H4 (cell line): ENCODE measurements at places on chromosomes 7 and 10.
A peak's percentile ranks its signal among the peaks of the same experiment; 100 is the strongest.

- peak; percentile 72 for DNase-seq
Observed at GRCh38 chr10:105837951-105838350, 1196.9 kb downstream of the SORCS3 start.

- no peak for DNase-seq
Observed at GRCh38 chr7:46209611-46210388, 288.7 kb upstream of the IGFBP3 start.

- DNase-seq = peak; percentile 42
Observed at GRCh38 chr7:12549106-12549505, 21.4 kb upstream of the SCIN start.

DNA sequence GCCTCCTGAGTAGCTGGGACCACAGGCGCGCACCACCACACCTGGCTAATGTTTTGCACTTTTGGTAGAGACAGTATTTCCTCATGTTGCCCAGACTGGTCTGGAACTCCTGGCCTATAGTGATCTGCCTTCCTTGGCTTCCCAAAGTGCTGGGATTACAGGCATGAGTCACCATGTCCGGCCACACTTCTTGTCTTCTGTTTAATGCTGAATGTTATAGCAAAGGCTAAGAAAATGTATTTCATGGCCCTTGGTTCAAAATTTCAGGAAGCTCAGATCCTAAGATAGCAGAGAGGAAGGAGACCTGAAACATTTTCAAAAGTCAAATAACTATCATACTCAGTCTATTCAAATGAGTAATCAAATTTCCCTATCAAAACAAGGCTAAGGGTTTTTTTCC, 229.6 kb downstream of the BAMBI start:
- peak; percentile 19 for DNase-seq

GRCh38 chr7:12683678-12684585, 3.5 kb upstream of the ARL4A start:
- DNase-seq = peak; percentile 50

DNA sequence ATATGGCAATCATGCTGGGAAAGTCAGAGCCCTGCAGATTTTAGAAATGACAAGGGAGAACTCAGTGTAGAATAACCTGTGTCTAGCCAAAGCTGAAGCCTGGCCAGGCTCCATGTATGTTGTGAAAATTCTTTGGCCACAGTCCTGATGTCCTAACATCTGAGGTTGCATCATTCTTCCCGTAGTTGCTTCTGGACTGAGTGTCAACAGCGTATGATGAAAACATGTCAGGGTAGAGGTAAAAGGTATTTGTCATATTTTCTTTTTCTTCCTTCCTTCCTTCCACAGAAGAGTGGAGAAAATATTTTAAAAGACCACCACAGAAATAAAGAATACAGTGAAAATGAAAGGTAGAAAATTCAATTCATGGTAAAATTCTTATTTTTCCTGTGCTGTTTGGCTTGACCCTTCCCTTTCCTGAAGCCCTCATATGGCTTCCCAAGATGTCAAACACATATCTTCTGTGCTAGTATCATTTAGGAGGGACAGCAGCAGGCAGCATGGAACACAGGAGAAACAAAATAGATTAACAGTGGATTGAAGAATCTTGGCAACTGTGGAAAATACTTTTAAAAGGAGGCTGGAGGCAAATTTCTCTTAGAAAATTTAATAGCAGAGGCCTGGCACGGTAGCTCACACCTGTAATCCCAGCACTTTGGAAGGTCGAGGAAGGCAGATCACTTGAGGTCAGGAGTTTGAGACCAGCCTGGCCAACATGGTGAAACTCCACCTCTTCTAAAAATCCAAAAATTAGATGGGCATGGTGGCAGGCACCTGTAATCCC, 18.9 kb upstream of the NRBF2 start:
- DNase-seq = peak; percentile 77

DNA sequence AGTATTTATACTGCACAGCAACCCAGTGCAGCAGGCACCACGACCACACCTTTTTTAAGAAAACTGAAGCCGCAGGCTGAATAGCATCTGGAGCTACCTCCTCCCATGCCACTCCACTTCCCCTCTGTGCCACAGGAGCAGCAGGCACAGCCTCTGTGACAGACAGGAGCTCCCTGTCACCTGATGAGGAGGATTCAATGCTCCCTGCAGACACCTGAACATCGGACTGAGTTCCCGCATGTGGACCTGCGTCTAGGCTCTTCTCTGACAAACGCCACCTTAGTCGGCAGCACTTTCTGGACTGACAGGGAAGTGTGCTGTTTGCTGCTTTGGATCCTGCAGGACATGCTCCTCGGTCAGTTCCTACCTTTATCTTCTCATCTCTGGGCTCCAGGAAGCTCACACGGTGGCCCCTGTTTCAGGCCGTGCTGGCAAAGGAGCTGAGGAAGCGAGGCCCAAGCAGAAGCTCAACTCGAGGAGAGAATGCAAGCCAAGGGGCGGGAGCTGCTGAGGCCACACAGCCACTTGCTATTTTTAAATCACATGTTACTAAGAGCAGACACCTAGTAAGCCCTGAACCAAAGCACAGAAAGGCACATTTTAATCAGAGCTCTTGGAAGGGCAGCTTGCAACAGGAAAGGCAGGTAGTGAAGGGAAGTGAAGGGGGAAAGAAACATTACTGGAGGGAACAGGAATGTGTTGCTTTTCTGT, 56.6 kb downstream of the VOPP1 start:
- DNase-seq = no peak

DNA sequence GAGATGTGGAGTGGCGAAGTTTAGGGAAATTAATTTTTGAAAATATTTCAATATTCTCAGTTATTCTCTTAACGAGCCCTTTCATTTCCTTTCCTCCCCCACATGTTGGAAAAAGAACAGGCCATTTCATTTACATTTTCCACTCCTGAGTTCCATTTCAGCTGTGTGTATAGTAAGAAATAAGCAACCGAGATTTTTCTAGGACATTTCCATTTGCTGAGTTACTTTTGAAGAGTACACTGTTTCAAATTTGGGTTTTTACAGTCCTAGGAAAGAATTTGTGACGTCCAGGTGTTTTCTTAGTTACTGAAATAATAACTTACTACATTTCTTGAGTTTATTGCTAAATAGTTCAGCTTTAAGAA, 1.2 kb downstream of the SEPTIN7 start:
- no peak for DNase-seq

DNA sequence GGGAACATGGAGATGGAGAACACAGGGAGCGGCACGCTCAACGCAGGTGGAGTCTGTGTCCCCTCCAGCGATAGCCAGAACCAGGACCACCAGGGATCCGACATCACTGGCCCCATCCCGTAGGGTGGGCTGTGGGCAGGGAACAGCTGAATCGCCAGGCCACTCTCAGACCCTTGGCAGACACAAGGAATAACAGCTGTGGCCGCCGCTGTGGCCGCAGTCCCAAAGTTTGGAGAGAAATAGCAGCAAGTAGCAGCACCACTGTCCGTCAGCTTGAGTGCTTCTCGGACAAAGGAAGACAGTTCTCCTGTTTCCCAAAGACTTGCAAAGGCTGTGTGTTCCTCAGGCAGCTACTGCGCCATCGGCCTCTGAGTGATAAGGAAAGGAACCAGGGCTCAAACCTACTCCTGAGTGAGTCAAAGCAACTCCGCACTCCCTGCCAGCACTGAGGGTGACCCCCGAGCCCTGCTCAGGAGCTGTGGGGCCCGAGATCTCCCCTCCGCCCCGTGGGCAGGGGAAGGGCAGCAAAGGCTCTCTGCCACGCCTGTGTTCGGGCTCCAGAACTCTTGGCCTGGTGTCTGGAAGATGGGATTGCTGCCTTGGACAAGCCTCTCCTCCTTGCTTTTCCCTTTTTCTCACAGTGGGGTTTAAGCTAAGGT, 82.3 kb upstream of the FAM20C start:
- DNase-seq = no peak

- no peak for DNase-seq
Observed at GRCh38 chr7:69843653-69844052, 245.4 kb downstream of the AUTS2 start.

- DNase-seq = no peak
Observed at GRCh38 chr7:3859431-3859830, 558.4 kb downstream of the SDK1 start.

GRCh38 chr7:122550545-122550944, 148.4 kb downstream of the RNF133 start:
- DNase-seq = no peak

DNA sequence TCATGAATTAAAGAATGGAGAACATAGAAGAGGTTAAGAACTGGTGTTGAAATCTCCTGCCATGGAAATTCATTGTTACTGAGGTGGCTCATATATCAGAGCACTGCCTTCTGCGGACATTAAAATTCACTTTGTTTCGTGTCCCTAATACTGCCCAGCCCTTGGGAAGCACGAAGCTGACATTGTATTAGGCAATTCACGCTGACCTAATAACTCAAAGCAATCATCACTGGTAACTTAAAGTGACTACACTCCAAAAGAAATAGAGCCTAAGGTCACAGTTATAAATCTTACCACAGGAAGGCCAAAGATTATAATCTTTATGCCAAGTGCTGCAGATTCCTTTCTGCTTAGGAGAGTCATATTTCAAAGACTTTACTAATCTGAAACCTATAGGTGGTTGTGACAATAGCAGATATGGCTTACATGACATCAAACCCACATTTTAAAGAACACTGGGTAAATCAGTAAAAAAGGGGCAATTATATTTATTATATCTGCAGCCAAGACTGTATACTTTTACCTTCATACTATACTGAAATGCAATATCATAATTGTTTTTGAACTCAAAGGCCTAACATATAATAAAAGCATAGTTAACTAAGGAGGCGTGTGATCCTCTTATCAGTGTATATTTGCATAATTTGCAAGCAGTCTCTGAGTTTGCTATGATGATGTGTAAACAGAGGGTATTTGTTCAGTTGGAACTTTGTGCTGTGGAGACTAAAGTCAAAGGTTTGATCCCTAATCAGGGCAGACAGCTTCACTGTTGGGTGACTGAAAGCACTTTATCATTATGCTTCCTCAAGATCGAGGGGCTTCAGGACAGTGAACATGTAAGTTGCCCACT, 51.9 kb upstream of the CAPZA2 start:
- peak; percentile 19 for DNase-seq

- no peak for DNase-seq
Observed at GRCh38 chr10:43699516-43699915, 50.8 kb upstream of the ZNF32 start.

- DNase-seq = no peak
Observed at GRCh38 chr7:101302641-101303101, 18.9 kb downstream of the IFT22 start.

DNA sequence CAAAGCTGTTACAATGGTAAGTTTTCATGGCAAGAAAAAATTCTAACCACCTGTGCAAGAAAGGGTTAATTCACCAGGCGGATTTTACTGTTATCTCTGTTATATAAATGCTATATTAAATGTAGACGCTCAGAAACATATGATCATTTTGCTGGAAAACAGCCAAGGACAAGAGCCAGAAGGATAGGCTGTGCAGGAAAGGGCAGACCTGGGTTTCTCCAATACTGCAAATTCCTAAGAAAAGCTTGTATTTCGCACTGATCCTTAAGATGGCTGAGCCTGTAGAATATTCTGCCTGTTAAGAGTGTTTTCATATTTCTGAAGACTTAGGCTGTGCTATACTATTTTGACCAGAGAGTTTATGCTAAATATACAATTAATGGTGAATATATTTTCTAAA, 564.1 kb upstream of the KCND2 start:
- DNase-seq = no peak

GRCh38 chr7:29494350-29494749, 69.3 kb upstream of the PRR15 start:
- no peak for DNase-seq

GRCh38 chr10:98536551-98536950, 89.8 kb upstream of the HPS1 start:
- peak; percentile 73 for DNase-seq

DNA sequence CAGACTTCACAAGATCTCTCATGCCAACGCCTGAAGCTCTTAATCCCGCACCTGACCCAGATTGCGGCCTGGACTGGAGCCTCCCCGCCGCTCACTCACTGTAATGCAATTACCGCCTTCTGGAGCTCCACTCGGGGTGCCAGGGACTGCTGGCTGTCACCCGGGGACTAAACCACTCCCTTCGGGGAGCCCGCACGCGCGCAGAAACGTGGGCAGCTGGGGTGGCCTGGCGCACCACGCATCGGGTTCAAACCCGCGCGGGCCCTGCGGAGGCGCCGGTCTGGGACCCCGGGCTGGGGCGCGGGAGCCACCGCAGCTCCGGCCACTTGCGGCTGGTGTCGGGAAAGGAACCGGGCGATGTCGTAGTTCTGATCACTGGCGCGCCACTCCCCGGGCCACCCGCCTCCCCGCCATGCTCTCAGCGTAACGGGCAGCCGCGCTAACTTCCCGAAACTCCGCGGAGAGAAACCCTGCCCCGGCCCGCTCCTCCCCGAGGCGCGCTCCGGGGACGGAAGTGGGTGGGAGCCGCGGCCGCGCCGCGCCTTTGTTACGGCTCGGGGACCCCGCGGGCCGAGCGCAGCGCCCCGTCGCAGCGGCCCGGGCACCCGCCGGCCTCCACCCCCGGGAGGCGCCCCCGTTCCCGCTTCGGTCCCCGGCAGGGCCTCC, 100.3 kb upstream of the SVIL start:
- DNase-seq = no peak

- DNase-seq = no peak
Observed at GRCh38 chr7:72704894-72705293, 123.1 kb downstream of the TYW1B start.

- no peak for DNase-seq
Observed at GRCh38 chr10:30573721-30574431, 55.7 kb downstream of the LYZL2 start.

- DNase-seq = no peak
Observed at GRCh38 chr7:89849052-89849451, 305.2 kb upstream of the STEAP1 start.

DNA sequence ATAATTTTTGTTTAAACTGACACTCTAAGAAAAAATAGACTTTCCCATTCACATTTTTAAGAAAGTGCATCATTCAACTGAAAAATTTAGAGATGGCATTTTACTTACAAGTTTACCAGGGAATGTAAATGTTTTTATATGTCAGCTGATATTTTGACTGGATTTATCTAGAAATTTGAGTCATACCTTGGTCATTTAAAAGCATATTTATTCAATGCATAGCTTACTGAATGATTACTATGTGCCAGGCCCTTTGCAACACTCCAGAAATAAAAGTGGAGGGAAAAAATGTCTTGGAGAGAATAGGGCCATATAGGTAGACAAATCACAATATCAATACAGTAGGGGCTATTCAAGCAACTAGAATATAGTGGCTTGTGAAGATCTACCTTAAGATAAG, 98.4 kb upstream of the FAM3C start:
- no peak for DNase-seq

DNA sequence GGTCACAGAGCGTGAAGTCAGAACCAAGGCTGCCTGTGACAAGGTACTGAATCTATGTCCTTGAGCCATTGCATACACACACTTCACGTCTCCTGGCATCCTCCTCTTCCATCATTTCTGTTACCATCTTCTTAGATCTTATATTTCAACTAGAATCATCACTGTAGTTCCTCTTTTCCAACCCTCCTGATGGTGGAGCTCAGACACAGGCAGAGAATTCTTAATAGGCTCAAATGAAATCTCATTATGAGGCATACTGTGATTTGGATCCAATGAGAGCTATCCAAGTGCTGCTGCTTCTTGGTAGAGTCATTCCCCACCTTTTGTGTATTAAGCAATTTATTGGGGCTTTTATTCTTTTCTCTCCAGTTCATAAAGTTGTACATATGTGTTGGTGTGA, 113.2 kb downstream of the CALCR start:
- DNase-seq = no peak

GRCh38 chr10:132980426-132981172, 38.2 kb upstream of the CFAP46 start:
- no peak for DNase-seq
